ENCODE measurements at places on chromosomes 12 and 14.

- no peak for DNase-seq
These were observed 213.7 kb upstream of the NPAS3 start for GRCh38 chr14:32724867-32725471.

GRCh38 chr12:129393357-129393937 is 510.4 kb downstream of the TMEM132D start:
- DNase-seq = no peak

- no peak for DNase-seq
These were observed 595 bp downstream of the KLHL28 start for GRCh38 chr14:44961151-44961553.

DNA sequence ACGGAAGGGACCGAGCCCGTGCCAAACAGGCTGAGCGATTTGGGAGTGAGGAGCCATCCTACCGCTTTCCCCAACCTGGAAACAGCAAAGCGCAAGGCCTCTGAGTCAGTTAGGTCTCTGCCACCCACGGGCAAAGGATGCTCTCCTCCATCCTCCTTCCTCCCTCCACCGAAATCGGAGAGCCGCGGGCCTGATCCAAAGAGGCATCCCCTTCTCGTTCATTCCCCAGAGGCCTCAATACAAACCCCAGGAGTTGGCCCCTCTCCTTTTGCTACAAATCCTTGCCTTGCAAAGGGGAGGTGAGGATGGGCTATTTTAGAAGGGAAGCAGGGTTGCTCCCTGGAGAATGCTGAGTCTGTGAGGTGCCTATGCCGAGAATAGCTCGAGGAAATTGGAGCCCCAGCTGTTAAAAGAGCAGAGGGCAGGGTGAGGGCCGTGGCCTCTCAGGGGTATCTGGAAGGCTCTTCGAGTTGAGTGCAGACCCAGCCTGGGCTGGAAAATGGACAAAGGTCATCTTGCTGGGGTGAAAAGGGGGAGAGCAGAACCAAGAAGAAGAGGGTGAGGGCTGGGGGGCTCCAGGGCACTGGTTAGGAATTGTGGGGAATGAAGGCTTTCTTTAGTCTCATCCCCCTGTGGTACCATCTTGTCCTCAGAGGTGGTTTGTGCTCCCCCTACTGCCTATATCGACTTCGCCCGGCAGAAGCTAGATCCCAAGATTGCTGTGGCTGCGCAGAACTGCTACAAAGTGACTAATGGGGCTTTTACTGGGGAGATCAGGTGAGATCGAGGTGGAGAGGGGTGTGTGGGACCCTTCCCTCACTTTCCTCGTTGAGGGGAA is 1.1 kb downstream of the TPI1 start:
- no peak for DNase-seq

GRCh38 chr12:115891556-115892164 is 385.8 kb downstream of the MED13L start:
- DNase-seq = no peak

- DNase-seq = no peak
These were observed 216.9 kb upstream of the HMGA2 start for GRCh38 chr12:65607401-65607841.

GRCh38 chr12:68469113-68469512 is 137.0 kb upstream of the MDM1 start:
- no peak for DNase-seq

DNA sequence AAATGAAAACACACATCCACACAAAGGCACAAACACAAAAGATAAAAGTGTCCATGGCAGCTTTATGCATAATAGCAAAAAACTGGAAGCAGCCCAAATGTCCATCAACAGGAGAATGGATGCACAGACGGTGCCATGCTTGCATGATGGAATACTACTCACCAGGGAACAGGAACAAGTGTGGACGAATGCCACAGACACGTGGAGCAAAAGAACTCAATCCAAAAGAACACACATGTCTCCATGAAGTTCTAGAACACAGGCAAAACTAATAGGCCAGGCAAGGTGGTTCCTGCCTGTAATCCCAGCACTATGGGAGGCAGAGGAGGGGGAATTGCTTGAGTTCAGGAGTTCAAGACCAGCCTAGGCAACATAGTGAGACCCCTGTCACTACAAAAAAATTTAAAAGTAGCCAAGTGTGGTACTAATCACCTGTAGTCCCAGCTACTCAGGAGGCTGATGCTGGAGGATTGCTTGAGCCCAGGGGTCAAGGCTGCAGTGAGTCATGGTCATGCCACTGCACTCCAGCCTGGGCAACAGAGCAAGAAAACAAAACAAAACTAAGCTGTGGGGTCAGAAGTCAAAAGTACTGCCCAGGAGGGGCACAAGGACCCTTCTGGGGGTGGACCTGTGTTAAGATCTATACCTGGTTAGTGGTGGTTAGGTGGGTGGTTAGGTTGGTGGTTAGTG is 7.3 kb upstream of the TMEM119 start:
- no peak for DNase-seq

DNA sequence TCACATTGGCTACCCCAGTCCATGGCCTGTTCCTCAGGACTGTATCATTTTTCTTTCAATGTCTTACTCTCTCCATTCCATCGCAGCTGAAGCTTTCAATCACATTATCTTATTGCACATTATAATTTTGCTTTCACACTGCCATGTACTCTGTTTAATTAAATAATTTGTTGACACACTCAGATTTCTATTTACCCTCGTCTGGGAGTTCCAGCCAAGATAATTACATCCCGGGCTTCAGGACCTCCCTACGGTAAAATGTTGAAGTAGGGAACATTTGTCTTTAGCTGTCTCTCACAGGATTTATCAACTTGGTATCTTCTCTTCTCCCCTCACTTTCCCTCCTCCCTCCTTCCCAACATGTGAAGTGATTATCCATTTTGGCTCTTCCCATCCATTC is 177.2 kb upstream of the RASSF8 start:
- DNase-seq = peak; percentile 37

GRCh38 chr12:95774311-95775045 is 16.1 kb downstream of the NTN4 start:
- DNase-seq = no peak
